OCI-M1 (cell line): ENCODE measurements at places on chromosomes 16 and 17.
A peak's percentile ranks its signal among the peaks of the same experiment; 100 is the strongest.

GRCh38 chr17:8949061-8949661 is 16.3 kb downstream of the PIK3R5 start:
- DNase-seq: no peak

DNA sequence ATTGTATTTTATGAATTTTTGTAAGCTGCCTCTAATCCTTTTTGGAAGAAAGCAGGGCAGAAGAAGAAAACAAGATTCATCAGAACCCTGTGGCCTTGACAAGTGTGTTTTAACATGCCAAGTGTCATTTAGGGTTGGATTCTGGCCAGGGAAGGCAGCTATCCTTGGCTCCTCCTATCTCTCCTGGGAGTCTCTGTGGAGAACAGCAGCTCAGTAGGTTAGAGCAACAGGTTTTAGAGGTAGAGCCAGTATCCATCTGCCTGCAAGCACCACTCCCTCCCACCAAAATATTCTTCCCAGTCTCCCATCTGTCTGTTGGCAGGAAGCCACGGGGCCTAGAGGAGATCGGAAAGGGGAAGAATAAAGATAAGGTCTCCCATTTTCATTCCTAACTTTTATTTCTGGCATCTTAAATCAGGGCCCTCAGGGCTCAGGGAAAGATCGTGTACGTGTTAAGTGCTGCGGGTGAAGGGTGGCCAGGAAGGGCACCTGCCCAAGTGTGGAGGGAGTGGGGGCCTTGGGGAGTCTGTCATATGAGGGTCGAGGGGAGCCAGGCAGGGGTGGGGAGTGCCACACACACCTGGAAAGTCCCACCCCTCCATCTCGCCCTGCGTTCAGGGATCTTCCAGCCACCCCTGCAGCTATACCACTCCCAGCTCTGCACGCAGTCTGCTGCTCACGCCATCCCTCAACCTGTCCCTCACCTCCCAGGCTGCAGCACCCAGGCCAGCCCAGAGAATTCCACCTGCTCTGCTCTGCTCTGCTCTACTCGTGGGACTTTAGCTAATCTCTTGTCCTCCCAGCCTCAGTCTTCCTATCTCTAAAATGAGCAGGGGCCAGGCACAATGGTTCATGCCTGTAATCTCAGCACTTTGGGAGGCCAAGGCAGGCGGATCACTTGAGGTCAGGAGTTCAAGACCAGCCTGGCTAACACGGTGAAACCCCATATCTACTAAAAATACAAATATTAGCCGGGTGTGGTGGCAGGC is 17.1 kb upstream of the CPSF4L start:
- DNase-seq: no peak

DNA sequence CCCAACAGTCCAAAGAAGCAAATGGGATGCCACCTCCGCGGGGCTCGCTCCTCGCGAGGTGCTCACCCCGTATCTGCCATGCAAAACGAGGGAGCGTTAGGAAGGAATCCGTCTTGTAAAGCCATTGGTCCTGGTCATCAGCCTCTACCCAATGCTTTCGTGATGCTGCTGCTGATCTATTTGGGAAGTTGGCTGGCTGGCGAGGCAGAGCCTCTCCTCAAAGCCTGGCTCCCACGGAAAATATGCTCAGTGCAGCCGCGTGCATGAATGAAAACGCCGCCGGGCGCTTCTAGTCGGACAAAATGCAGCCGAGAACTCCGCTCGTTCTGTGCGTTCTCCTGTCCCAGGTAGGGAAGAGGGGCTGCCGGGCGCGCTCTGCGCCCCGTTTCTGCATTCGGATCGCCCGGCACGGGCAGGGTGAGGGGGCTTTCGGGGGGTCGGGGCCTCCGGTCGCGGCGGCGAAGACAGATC is at the start of gene CDH13:
Gene CDH13 (plus strand): TSS at position 179 of the 471 bp plus-strand sequence.
- DNase-seq: no peak

- DNase-seq: no peak
Observed at GRCh38 chr17:44039829-44040635, 25.3 kb upstream of the TMEM101 start.

DNA sequence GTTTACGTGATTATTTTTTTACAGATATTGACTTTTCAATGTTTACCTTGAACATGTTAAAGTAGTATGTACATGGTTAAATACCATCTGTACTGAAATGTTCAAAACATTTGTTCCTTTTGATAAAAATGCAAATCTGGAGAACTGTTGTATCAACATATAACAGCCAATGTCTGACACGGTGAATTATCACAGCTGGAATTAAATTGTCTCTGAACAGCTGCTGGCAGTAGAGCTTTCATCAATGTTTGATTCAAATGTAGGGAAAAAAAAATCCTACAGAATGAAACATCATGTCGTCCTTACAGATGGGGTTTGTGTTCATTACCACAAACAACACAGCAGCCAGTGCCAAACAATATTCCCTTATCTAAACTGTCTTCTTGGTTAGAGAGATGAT is 79.9 kb downstream of the TOX3 start:
- DNase-seq: no peak

- DNase-seq: peak; percentile 53
Observed at GRCh38 chr17:69523244-69523861, 108.9 kb downstream of the MAP2K6 start.

- DNase-seq: no peak
Observed at GRCh38 chr17:62790564-62790986, 17.5 kb downstream of the MARCHF10 start.

- DNase-seq: peak; percentile 29
Observed at GRCh38 chr16:4373909-4374742, 2.5 kb downstream of the VASN start.

GRCh38 chr17:79012563-79013134 is 3.1 kb upstream of the CANT1 start:
- DNase-seq: no peak

GRCh38 chr16:59470556-59470955 is 736.4 kb upstream of the GOT2 start:
- DNase-seq: no peak

- no peak for DNase-seq
Observed at GRCh38 chr16:50396761-50397535, 28.2 kb upstream of the BRD7 start.

- DNase-seq: no peak
Observed at GRCh38 chr16:65523283-65523944, 401.6 kb upstream of the CDH11 start.

DNA sequence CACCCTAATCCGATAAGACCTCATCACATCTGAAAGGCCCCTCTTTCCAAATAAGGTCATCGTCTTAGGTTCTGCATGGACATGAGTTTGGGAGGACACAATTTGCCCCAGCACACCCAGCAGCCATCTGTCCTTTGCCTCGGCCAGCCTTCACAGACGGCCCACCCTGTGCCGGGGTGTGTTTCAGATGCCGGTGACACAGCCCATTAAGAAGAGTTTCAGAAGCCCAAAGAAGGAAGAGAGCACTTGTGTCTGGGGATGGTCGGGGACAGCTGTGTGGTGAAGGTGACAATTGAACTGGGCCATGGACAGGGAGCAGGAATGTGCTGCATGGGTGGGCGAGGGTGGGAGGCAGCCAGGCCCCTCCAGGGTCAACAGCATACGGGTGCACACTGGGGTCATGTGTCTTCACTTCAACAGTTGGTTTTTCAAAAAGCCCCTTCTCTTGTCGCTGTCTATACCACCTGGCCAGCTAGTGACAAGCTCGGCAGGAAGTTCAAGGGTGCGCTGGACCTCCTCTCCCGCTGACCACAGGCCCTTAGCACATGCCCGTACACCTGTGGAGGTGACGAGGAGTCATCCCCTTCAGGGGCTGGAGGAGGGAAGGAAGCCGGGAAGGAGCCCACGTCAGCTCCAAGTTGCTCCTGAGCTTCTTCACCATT is 183.1 kb downstream of the C16orf95 start:
- no peak for DNase-seq

DNA sequence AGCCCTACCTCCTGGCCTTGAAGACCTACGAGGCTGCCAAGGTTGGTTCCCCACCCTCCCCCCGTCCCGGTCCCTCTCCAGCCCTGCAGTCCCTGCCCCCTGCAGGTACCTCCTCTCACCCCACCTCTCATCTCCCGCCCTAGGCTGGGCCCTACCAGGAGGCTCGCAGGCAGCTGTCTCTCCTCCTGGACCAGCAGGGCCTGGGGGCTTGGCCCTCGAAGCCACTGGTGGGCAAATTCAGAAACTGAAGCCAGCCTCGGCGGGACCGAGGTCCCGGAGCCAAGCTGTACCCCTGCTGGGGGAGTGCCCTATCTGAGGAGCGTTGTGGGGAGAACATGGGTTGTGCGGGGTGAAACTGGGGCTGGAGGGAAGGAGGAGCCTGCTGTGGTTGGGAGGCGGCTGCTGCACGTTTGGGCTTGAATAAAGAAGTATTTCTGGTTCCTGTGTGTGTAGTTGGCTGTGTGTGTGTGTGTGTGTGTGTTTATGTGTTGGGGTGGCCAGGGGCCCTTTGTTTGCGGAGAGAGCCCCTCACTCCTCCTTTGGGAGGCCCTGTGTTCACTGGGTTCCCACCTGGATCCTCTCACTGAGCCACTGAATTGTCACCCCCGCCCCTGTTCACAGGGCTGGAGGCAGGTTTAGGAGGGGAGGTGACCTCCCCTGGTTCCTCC is 5.9 kb downstream of the ADAD2 start:
- no peak for DNase-seq
